ENCODE measurements at places on chromosomes 13 and 19.

DNA sequence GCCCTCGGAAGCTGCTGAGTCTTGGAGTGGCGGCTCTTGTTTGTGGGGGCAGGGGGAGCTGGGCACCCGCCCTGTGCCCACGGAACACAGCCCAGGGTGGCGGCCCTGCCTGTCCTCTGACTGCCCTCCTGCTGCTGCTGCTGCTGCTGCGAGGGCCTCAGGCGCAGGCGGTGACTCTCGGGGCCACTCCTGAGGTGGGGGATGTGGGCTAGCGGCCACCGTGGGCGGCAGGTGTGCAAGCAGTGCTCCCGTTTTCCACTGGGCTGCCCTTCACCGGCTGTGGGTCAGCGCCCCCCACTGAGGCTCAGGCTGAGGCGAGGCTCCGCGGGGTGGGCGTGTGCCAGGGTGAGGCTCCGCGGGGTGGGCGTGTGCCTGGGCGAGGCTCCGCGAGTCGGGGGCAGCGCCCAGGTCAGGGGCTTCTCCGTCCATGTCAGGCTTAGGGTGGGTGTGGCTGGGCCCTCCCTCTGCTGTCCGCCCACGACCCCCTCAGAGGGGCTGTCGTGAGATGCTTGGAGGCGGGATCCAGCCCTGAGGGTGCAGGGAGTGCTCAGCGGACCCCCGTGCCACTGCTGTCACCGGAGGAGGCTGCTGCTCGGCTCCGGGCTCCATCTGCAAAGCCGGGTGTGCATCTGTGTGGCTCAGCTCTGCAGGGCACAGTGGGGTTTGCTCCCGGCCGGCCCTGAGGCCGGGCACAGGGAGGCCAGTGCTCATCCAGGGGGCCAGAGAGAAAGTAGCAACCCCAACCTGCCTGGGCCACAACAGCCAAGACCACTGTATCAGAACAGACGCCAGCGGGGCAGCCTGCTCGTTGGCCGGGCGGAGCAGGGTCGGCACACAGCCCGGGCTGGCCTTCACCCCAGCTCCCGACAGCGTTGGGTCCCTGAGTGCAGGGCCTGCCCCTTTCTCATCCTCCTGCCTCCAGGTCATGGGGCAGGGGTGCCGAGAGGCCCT is 14.5 kb downstream of the CSNK1G2 start:
- no peak for DNase-seq

DNA sequence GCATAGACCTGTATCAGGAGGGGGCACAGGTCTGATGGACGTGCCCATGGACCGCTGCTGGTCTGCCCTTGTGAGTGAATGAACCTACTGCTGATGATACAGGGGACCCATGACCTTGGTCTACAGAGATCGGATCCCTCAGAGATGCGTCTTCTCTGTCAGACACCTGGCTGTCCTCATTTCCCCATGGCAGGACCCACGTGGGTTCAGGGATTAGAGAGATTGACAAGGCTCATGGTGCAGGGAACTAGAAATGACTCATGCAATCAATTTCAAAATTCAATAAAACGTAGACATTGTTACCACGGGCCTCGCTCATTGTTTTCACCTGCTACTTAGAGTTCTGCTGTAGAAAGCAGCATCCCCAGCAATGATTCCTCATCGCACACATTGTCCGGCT is 962 bp upstream of the TPRX1 start:
- DNase-seq, result no peak

DNA sequence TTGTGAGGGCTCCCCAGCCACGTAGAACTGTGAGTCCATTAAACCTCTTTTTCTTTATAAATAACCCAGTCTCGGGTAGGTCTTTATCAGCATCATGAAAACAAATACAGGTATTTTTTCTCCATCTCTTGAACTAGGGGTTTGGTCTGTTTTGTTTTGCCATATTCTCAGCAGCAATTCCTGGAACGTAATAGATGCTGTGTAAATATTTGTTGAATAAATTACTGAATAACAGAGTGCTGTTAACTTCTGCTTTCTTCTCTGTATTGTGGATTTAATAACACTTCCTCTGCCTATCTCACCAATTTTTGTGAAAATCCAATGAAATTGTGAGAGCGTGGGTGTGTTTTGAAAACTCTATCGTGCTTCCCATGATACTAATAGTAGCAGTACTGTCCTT is 429.4 kb downstream of the DCT start:
- no peak for DNase-seq

- DNase-seq, result no peak
These were observed 554.1 kb upstream of the MIR17HG start for GRCh38 chr13:90793261-90793820.

GRCh38 chr13:23592596-23592995 is 22.4 kb downstream of the TNFRSF19 start:
- no peak for DNase-seq

DNA sequence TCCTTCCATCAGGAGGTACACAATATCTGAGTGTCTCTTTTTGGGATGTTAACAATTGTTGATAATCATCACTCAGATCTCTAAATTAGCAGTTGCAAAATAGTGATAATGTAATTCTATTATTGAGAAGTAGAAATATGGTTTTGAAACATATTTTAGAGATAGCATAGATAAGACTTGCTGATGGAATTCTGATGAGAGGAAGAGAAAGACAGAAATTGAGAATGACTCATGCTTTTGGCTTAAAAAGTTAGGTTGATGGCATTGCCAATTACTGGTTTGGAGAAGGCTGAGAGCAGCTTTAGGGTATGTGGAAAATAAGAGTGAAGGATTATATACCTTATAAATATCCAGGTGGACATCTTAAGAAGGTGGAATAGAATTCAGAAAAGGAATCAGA is 106.4 kb upstream of the EDNRB start:
- DNase-seq, result no peak

GRCh38 chr13:32113532-32113931 is 82.0 kb downstream of the FRY start:
- DNase-seq, result no peak

- DNase-seq, result no peak
These were observed 11.8 kb upstream of the TLE5 start for GRCh38 chr19:3073931-3074595.

GRCh38 chr13:113080901-113081521 is 24.6 kb upstream of the F7 start:
- no peak for DNase-seq

DNA sequence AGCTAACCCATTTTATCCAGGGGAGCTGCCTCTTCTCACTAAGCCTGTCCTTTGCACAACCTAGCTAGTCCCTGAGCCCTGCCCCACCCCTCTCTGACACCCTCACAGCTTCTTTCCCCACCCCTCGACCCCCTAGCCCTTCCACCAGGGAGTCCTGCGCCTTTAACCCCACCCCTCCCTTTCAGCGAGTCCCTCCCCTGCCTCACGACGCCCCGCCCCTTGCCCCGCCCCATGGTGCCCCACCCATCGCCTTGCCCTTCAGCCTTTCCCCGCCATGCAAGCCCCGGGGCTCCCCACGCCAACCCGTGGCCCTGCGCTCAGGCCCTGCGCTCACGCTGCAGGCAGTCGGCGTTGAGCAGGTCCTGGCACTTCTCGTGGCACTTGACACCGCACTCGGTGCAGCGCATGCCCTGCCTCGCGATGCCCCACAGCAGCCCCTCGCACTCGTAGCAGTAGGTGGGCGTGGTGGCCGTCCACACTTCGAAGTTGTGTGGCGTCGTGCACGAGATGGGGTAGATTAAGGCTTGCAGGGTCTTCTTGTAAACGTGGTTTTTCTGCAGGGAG is 40.0 kb downstream of the UNC13A start:
- no peak for DNase-seq

GRCh38 chr13:113918580-113918979 is 54.7 kb upstream of the GAS6 start:
- DNase-seq, result no peak

- no peak for DNase-seq
These were observed 997.6 kb upstream of the ATXN8OS start for GRCh38 chr13:69109891-69110525.

DNA sequence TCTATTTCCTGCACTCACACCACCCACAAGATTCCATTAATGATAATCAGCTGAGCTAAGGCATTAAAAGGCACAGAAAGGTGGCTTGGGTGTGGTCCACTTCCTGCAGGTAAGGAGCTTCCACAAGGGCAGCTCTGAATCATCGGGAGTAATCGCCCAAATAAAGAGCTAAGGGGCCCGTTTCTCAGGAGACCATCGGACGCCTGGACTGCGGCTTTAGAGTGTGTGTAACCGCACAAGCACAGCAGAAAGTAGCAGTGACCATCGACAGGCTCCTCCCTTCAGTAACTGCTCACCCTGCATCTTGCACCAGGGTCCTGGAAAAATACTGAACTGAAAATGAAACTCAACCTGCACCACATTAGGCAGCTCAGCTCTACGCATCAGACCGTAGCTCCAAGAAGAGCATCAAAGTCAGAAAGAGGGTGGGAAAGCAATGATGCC is 6.0 kb downstream of the STK24 start:
- DNase-seq, result peak; percentile 61

DNA sequence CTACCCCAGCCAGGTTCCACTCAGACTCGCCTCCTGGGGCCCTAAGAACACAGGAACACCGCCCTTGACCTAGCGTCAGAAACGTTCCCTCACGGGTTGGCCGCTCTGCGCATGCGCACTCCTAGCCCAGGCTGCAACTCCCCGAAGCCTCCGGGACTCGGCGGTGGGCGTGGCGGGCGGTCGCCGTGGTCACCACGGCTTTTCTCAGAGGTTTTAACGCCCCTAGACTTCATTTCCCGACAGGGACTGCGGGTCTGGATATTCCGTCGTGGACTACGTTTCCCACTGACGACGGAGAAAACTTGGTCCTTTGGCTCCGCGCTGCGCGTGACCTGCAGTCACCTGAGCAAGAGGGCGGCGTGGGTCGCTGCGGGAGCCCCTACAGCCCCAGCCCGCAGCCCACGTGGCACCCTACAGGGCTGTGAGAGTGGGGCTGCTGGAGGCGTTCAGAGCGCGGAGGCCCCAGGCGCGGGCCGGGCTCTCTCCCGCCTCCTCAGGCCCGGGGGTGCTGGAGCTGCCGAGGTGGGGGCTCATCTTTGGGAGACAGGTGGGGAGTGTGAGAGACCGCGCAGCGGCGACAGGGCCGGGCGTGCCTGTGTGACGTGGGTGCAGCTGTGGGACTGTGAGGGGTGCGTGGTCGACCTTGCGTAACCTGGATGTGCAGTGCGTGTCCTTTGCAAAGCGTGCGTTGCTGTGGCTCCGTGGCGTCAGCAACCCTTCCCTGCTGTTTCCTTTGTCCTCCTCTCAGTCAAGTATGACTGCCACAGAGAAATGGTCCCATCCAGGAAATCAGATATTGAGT is 38.0 kb upstream of the ZNF573 start:
- no peak for DNase-seq

- DNase-seq, result no peak
These were observed 29.8 kb upstream of the ZNF254 start for GRCh38 chr19:24057144-24057543.

- no peak for DNase-seq
These were observed 8.8 kb downstream of the ALOX5AP start for GRCh38 chr13:30744056-30744680.

- DNase-seq, result peak; percentile 51
These were observed 5.3 kb downstream of the FGF21 start for GRCh38 chr19:48760504-48761205.

GRCh38 chr13:65789815-65790214 is 1440.3 kb downstream of the PCDH9 start:
- DNase-seq, result no peak

DNA sequence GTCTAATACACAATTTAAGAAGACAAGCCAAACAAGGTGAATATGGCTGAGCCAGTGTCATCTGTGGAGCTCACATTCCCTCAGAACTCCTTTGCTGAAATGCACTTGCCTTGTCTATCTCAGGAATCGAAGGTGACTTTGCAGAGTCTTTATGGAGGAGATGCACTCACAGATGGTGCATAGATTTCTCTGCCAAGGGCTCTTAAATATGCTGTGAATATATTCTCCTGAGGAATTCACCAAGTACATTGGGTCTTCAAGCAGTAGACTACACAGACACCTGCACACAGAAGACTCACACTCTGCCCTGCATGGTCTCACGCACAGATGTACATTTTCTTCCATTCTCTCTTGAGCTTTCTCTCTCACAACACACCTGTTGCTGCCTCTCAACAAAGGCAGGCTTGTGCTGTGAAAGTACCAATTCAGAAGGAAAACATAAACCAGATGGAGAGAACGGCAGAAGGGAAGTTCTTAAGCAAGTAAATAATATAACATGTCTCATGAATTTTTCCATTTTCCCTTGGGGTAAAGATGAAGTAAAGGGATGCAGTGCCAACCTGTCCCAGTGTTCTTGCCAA is 174.7 kb downstream of the DLEU7 start:
- no peak for DNase-seq

DNA sequence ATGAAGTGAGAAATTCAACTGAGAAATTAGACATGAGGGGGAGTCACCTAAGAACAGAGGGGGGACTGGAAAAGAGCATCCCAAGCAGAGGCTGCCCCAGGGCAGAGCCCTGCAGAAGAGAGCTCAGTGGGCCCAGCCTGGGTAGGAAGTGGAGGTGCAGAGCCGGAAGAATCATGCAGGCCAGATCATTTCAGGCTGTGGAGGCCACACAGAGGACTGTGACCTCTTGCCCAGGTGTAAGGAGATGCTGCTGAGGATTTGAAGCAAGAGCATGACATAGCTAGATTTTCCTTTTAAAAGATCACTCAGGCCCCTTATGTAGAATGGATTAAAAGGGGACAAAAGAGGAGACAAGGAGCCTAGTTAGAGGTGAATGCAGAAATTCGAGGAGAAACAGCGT is 63.9 kb upstream of the SPATA13 start:
- no peak for DNase-seq

- no peak for DNase-seq
These were observed 38.7 kb downstream of the KATNAL1 start for GRCh38 chr13:30268673-30269072.

DNA sequence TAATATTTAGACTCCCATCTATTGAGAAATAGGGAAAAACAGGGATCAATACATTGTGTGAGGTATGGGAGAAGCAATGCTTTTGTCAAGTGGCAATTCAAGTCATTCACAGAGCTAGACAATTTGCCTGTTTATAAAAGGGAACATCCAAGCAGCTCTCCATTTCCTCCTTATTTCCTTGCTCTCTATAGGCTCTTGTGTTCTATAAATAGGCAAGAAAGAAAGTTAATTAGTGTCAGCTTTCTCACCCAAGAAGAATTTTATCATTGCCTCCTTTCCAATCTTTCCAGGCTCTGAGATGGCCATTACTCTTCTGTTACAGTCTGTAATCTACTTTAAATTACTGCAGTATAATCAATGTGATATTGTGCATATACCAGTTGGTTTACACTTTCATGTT is 199.9 kb downstream of the LHFPL6 start:
- DNase-seq, result no peak

DNA sequence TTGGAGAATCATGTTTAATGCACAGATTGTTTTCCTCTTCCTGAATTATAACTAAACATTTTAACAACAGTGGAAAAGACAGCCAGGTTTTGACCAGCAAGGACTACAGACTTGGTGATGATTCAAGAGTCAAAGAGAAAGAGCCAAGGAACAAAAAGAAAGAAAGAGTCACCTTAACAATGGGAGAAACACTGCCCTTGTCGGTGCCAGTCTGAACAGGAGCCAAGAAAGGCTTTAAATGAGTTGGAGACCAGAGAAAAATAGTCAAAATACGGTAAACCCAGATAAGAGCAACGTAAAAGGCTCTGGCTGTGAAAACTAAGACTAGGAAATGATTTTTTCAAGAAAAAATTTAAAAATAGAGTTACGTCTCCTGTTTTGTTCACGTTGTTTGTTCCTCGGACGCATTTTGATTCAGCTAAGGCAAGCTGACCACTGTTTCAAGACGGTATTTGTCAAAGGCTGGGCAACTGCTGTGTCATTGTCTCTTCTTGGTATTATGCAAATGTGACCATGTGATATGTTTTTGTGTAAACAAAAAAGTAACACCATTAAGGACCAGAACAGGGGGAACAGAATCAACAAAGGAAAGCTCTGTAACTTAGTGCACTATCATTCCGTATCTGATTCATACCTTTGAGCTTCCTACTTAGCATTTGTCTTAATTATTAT is 634.5 kb downstream of the LIG4 start:
- no peak for DNase-seq

Data from HuH-7 (cell line).